Prostate gland (tissue), 2 donors: ENCODE measurements at places on chromosomes 6 and 20.

DNA sequence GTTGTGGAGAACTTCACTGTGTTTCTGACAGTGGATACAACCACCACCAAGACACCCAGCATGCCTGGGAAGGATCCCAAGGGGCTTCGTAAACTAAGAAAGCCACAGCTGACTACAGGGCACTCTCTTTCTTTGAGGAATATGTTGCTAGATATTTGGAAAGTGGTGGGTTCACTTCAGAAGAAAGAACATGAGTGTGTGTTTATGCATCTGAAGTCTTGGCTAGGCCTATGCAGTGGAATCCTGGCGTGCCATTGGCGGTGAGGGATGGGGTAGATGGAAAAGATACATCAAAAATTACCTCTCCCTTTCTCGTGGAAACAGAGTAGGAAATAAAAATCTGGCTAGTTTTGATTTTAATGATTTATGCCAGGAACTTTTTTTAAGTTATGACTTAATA lies 187.7 kb downstream of the PDE7B start:
- no peaks in the 10 kb centered on the region for H3K4me1 ChIP-seq
- H3K27ac ChIP-seq, result peak overlapping the region; percentile 58
- no peak for DNase-seq
- no peaks in the 10 kb centered on the region for H3K36me3 ChIP-seq
- no peaks in the 10 kb centered on the region for H3K27me3 ChIP-seq
- peak overlapping the region; percentile 5 for H3K4me3 ChIP-seq

DNA sequence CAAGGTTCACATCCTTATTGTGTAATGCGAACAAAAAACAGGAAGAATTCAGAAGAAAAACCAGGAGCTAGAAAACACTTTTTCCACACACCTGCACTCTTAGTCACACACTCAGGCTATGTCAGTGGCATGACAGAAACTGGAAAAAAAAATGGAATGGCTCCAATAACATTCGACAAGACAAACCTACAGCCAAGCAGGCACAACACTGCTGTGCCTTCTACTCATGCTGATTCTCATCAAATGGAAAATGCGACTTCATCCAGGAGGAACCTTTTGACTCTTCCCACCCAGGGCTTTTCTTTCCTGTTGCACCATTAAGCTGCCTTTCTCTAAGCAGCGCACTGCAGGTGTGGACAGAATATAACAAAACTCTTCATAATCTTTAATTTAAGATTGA lies 163.2 kb upstream of the BTBD3 start:
- H3K4me1 ChIP-seq, result no peaks in the 10 kb centered on the region
- no peaks in the 10 kb centered on the region for H3K27me3 ChIP-seq
- H3K27ac ChIP-seq, result no peak overlapping the region
- DNase-seq, result no peak
- H3K4me3 ChIP-seq, result no peak overlapping the region

GRCh38 chr20:52246366-52246765 lies 54.8 kb upstream of the ZFP64 start:
- no peaks in the 10 kb centered on the region for H3K36me3 ChIP-seq
- no peak for DNase-seq
- H3K4me1 ChIP-seq, result no peaks in the 10 kb centered on the region
- H3K27me3 ChIP-seq, result no peaks in the 10 kb centered on the region
- no peak overlapping the region for H3K4me3 ChIP-seq

GRCh38 chr6:26156850-26157250 lies 69.6 kb downstream of the HFE start:
- DNase-seq, result peak; percentile 58
- H3K27ac ChIP-seq, result peak overlapping the region; percentile 96
- no peaks in the 10 kb centered on the region for H3K4me1 ChIP-seq
- H3K36me3 ChIP-seq, result no peaks in the 10 kb centered on the region
- no peaks in the 10 kb centered on the region for H3K27me3 ChIP-seq

- no peaks in the 10 kb centered on the region for H3K4me1 ChIP-seq
- H3K36me3 ChIP-seq, result no peaks in the 10 kb centered on the region
- no peaks in the 10 kb centered on the region for H3K27me3 ChIP-seq
- no peak overlapping the region for H3K4me3 ChIP-seq
Observed at GRCh38 chr20:35561268-35561667, 19.4 kb downstream of the ERGIC3 start.

DNA sequence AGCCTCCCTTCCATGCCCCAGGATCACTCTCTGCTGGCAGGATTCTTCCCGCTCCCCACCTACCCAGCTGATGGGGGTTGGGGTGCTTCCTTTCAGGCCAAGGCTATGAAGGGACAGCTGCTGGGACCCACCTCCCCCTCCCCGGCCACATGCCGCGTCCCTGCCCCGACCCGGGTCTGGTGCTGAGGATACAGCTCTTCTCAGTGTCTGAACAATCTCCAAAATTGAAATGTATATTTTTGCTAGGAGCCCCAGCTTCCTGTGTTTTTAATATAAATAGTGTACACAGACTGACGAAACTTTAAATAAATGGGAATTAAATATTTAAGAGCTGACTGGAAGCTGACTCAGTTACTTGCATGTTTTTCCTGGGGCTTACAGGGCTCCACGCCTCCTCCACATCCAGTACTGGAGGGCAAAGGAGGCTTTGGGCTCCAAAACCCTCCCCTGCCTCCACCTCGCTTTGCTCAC lies 24.3 kb upstream of the FANCE start:
- no peaks in the 10 kb centered on the region for H3K27me3 ChIP-seq
- no peak overlapping the region for H3K27ac ChIP-seq
- peaks cover 5% of the 10 kb centered on the region for H3K36me3 ChIP-seq
- no peaks in the 10 kb centered on the region for H3K4me1 ChIP-seq
- H3K4me3 ChIP-seq, result no peak overlapping the region

GRCh38 chr20:43542674-43543073 lies 16.2 kb upstream of the SGK2 start:
- no peak for DNase-seq
- no peaks in the 10 kb centered on the region for H3K4me1 ChIP-seq
- no peaks in the 10 kb centered on the region for H3K27me3 ChIP-seq
- no peak overlapping the region for H3K4me3 ChIP-seq

- no peaks in the 10 kb centered on the region for H3K36me3 ChIP-seq
- H3K4me3 ChIP-seq, result no peak overlapping the region
- DNase-seq, result no peak
- no peak overlapping the region for H3K27ac ChIP-seq
- H3K27me3 ChIP-seq, result no peaks in the 10 kb centered on the region
- H3K4me1 ChIP-seq, result no peaks in the 10 kb centered on the region
Observed at GRCh38 chr6:18243302-18243893, 20.9 kb downstream of the DEK start.

DNA sequence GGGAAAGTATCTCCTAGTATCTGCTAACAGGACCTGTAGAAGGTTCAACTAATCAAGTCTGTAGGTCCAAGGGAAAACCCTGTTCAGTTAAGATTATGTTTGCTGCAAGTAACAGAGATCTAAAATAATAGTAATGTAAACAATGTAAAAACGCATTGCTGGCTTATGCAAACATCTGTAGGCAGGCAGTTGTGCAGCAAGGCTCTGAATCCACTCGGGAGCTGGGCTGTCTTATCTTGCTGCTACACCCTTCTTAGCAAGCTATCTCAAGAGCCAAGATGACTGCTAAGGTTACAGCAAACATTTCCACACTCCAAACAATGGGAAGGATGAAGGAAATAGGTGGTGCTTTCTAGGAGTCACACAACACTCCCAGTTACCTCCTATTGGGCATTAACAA lies 397.3 kb upstream of the NRSN1 start:
- no peaks in the 10 kb centered on the region for H3K27me3 ChIP-seq
- DNase-seq, result peak; percentile 34
- H3K4me1 ChIP-seq, result no peaks in the 10 kb centered on the region

DNA sequence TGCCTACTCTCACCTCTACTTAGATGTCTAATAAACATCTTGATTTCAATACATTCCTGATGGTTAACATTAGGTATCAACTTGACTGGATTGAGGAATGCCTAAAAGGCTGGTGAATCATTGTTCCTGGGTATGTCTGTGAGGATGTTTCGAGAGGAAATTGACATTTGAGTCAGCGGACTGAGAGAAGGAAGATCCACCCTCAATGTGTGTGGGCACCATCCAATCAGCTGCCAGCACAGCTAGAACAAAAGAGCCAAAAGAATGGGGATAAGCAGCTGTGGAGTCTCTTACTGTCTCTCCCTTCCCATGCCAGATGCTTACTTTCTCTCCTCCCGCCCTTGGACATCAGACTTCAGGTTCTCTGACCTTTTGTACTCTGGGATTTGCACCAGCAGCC lies 128.6 kb upstream of the HS3ST5 start:
- H3K27me3 ChIP-seq, result no peaks in the 10 kb centered on the region
- DNase-seq, result no peak
- no peaks in the 10 kb centered on the region for H3K36me3 ChIP-seq
- H3K4me3 ChIP-seq, result no peak overlapping the region

- H3K36me3 ChIP-seq, result no peaks in the 10 kb centered on the region
- H3K4me1 ChIP-seq, result no peaks in the 10 kb centered on the region
- DNase-seq, result no peak
- peak overlapping the region; percentile 36 for H3K27ac ChIP-seq
- H3K4me3 ChIP-seq, result no peak overlapping the region
- H3K27me3 ChIP-seq, result no peaks in the 10 kb centered on the region
Observed at GRCh38 chr20:37335642-37336368, 10.1 kb upstream of the SRC start.
